Brain pericyte (primary cell): ENCODE measurements at places on chromosomes 4 and X.

- no peak for DNase-seq
These were observed 101.5 kb downstream of the DHX15 start for GRCh38 chr4:24482871-24483270.

- no peak for DNase-seq
These were observed 55.1 kb downstream of the SPATA18 start for GRCh38 chr4:52106191-52106590.

DNA sequence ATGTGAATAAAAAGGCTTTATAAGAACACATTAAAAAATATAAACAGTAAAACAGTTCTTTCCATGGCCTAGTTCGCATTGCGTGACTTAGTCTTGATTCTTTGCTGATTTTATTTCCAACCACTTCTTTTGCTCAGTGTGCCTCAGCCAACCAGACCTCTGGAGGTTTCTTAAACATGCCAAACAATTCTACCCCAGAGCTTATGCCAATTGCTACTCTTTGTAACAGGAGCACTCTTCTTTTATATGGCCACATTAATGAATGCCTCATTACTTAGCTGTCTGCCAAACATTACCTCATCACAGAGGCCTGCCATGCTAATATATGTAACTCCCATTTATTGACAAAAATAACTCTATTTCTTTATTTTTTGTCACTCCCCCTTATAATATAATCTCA lies 202.3 kb downstream of the NDST4 start:
- DNase-seq = no peak

DNA sequence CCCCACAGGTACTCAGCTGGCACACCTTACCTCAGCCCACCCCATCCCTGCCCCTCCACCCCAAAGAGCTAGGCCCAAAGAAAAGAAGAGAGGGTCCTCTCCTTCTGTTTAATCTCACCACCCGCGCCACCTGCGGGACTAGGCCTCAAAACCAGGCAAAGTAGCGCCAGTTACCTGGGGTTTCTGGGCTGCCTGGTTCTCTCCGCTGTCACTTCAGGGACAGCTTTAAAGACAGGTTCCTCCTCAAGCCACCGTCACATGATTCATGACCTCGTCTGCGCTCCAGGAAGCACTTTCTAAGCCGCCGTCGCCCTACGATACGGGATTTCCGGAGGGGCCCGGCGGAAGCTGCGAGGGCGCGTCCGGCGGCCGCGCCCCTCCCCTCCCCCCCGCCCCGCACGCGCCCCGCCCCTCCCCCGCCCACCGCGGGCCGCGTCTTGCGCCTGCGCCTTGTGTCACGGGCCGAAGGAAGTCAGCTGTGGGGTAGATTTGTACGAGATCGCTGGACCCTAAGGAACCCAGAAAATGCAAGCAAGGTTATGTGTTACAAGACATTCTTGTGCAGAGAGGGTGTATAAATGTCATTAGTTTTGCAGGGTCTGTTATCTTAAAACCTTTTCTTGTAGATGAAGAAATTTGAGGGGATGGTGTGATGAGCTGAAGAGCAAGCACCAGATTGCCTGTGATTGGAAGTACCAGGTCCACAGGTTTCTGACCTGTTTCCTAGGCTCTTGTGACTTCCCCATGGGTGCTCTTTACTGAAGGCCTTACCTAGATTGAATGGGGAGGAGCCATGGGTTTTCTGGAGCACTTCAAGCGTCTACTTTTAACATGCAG lies at the start of gene LAMTOR3:
LAMTOR3 (minus strand) TSS at position 267 of the 837 bp plus-strand sequence. CDS start 464 bp downstream, outside the sequence.
- DNase-seq = peak; percentile 63

DNA sequence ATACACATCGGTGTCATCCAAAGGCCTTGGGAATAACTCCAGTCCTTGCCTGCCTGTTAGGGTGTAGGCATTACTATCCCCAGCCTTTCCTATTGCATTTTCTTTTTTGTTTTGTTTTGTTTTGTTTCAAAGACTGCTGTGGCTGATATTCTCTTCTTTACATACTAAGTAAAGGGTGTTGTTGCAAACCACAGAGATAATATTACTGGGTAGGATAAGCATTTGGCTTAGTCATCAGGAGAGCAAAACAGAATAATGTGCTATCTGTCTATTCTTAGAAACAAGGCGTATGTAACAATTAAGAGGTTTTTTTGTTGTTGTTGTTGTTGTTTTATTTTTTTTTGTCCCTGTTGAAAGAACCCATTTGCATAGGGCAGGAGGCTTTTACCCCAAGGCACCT lies 41.8 kb downstream of the UGT2B28 start:
- DNase-seq = no peak
